ENCODE measurements at places on chromosomes 2 and 18.

GRCh38 chr2:189633392-189633811 lies 27.9 kb upstream of the ASNSD1 start:
- DNase-seq: no peak

- DNase-seq: no peak
These were observed 101.9 kb upstream of the CTDP1 start for GRCh38 chr18:79577451-79578395.

GRCh38 chr2:95059656-95060370 lies 34.3 kb downstream of the MAL start:
- no peak for DNase-seq

GRCh38 chr2:209602259-209602658 lies 169.4 kb upstream of the UNC80 start:
- no peak for DNase-seq

- no peak for DNase-seq
These were observed 102.3 kb upstream of the TTN start for GRCh38 chr2:178909507-178909906.

- DNase-seq: no peak
These were observed at the start of gene GPC1 for GRCh38 chr2:240435457-240435947. GPC1 (plus strand) TSS chr2:240435663; CDS start chr2:240435919, 256 bp downstream.

All from SK-N-MC (cell line).